Bronchial epithelial cell (primary cell): ENCODE measurements at places on chromosomes 5 and 9. TPM values are rescaled to one million over a fixed set of nuclear protein-coding genes. Genes with fewer than 3 reads are reported as not detected.

GRCh38 chr5:107889387-107889786 lies 218.7 kb upstream of the EFNA5 start:
- DNase-seq, result no peak

- DNase-seq, result no peak
Observed at GRCh38 chr9:94286116-94286515, 27.0 kb downstream of the ZNF169 start.

GRCh38 chr5:129664336-129664937 lies 83.5 kb upstream of the MINAR2 start:
- DNase-seq, result peak; percentile 59

DNA sequence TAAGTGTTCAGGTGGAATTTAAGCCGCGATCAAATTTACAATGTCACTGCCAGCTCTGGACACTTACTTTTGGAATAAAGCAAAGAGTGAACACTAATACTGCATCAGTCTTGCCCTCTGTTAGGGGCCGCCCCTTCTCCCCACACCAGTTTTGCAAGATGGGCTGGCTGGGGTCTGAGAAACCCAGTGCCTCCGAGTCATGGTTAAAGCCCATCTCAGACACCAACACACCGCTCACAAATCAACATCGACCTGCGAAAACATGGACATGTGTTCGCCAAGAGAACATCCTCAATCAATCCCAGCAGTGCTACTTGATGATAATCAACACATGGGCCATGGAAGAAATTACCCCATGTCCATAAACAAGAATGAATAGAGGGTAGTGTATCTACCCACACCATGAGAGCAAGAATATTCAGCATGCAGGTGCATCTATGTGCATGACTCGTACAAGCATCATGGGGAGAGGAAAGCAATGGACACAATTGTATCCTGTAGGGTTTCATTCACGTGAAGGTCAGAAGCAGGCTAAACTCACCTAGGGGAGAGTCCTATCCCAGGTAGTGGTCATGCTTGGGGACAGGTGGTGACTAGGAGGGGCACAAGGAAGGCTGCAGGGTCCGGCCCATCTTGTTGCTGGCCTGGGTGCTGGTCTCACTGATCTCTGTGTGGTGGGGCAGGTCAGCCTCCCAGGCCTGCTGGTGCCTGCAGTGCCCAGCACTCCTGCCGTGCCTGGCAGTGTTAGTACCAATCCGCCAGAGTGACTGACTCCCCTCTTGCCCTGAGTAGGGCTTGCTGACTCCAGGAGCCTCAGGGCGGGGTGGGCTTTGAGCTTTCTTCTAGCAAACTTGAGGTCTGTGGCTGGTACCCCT lies 5.0 kb downstream of the S1PR3 start:
- peak; percentile 12 for DNase-seq

DNA sequence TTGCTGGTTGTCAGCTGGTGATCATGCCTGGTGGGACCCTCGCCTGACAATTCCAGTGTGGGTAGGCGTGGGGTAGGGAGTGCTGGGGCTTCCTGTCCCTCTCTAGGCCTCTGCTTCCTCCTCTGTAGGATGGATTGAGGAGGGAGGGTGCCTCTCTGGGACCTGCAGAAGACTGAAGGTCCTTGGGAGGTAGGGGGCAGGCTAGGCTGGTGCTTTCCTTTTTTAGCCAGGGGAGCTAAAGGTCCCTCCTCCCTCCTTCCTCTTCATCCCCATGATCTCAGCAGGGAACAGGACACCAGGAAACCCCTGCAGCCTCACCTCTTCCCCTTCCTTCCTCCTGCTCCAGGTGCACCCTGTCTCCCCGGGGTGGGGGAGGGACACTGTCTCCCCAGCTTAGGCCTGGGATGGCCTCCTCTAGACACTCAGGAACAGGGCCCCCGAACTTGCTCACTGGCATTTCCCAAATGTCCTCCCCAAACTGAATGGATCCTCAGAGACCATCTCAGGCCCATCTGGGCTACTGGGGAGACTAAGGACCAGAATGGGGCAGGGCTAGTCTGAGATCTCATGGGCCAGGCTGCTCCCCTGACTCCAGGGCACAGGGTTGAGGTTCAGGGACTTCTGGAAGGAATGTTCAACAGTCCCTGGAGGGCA lies 8.4 kb downstream of the SH2D3C start:
- DNase-seq, result no peak

GRCh38 chr9:110869931-110870330 lies 168.3 kb downstream of the LPAR1 start:
- no peak for DNase-seq

DNA sequence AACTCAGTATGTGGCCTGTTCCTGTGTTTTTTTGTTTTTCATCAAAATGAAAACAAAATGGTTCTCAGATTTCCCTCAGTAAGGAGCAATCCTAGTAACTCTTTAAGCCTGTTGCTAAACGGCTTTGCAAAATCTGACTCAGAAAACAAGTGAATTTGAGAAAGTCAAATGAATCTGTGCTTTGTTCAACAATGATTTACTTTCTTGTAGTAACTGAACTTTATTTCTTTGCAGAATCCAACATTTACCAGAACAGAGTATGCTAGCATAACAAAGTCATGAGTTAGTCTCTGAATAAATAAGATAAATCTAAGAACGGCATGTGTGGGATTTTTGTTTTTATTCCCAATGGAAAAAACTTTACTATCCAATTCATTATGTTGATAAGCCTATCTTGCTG lies 93.8 kb downstream of the OXCT1 start:
- DNase-seq, result no peak

The FOXD4 gene
- total RNA-seq, result 0.26 TPM in 2 replicates

The KIF12 gene
- 0.26 TPM in 1 of 2 replicates, not detected in the other for total RNA-seq

GRCh38 chr5:132776131-132776937 lies 705 bp downstream of the SEPTIN8 start:
- no peak for DNase-seq

The IL4 gene
- total RNA-seq, result not detected in 2 replicates

The NEUROG1 gene
- not detected in 2 replicates for total RNA-seq

GRCh38 chr9:23011669-23012068 lies 565.0 kb downstream of the DMRTA1 start:
- DNase-seq, result peak; percentile 57

GRCh38 chr5:141914199-141914743 lies 9.4 kb upstream of the DELE1 start:
- no peak for DNase-seq

The PTGES gene
- total RNA-seq, result 0.90 and 11.1 TPM in 2 replicates

- DNase-seq, result no peak
Observed at GRCh38 chr9:71403106-71403505, 281.7 kb upstream of the TRPM3 start.

DNA sequence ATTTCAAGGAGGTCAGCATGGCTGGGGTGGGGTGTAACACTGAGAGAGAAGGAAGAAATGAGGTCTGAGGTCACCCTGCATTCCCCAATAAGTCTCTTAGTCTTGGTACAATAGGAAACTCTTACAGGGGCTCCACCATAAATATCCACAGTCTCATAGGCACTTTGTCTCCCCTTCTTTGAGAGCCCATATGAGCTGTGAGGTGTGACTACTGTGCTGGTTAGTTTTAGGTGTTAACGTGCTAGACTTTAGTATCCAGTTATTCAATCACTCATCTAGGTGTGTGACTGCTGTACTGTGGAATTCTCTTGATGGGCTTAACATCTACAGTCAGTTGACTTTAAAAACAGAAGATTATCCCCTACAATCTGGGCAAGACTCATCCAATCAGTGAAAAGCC lies 378.1 kb upstream of the RFX3 start:
- no peak for DNase-seq

The PDLIM4 gene
- 12.9 and 18.8 TPM in 2 replicates for total RNA-seq

DNA sequence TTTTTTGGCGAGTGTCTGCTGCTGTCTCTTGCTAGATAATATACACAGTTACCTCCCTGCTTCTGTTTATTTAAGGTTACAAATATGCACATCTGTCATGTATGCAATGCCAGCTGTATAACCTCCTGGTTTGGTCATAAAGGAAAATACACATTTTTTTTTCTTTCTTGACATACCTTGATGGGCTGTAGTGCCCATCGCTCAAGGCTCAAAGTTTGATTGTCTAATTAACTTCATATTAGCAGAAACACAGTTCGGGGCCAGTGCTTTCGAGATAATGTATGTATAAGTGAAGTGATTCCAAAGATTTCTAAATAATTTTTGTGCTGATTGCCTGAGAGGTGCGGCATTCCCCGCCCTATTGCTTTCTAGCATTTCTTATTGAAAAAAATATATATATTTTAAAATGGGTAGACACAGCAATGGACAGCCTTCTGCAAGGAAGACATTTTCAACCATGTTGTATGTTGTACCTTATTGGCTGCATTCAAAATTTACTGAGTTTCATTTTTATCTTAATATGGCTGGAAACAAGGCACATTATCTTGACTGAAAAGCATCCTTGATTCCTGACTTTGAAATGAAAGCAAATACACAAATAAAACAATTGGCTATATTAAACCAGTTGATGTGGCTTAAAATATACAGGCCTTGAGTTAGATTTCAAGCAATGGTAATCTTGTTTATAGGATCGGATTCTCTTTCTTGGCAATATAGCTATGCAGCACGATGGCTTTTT lies 206.2 kb downstream of the MEF2C start:
- DNase-seq, result no peak
